Right cardiac atrium (tissue), 5 donors: ENCODE measurements at places on chromosomes 13 and 19. TPM values are rescaled to one million over a fixed set of nuclear protein-coding genes. Genes with fewer than 3 reads are reported as not detected.

VSIG10L gene
- polyA plus RNA-seq: 2.0 TPM

ICAM5 gene
- 0.86 TPM for polyA plus RNA-seq

PPM1N gene
- 0.91 TPM for polyA plus RNA-seq

KIR2DL4 gene
- polyA plus RNA-seq: 0.07 TPM

IL4I1 gene
- 0.29 TPM for polyA plus RNA-seq

TEX26 gene
- polyA plus RNA-seq: 0.27 TPM

ZNF419 gene
- 6.7 TPM for polyA plus RNA-seq

ZFP36 gene
- polyA plus RNA-seq: 203 TPM

NEK3 gene
- 11.8 TPM for polyA plus RNA-seq

ZNF850 gene
- polyA plus RNA-seq: 1.2 TPM

NOVA2 gene
- polyA plus RNA-seq: 3.3 TPM

RASAL3 gene
- 0.66 TPM for polyA plus RNA-seq

DIAPH3 gene
- polyA plus RNA-seq: 0.09 TPM

IRGC gene
- polyA plus RNA-seq: not detected

C2CD4C gene
- polyA plus RNA-seq: 0.79 TPM

BSG gene
- 1,705 TPM for polyA plus RNA-seq

NLRP7 gene
- not detected for polyA plus RNA-seq

PSENEN gene
- 69.7 TPM for polyA plus RNA-seq

TINCR gene
- polyA plus RNA-seq: 0.34 TPM

CDC42EP5 gene
- polyA plus RNA-seq: 10.8 TPM

PPP1R12C gene
- polyA plus RNA-seq: 221 TPM

PRODH2 gene
- not detected for polyA plus RNA-seq

PTPRS gene
- polyA plus RNA-seq: 31.9 TPM

CLEC17A gene
- not detected for polyA plus RNA-seq

LMO7 gene
- polyA plus RNA-seq: 152 TPM

LILRB1 gene
- polyA plus RNA-seq: 1.2 TPM

C19orf18 gene
- polyA plus RNA-seq: 2.9 TPM

ZFR2 gene
- polyA plus RNA-seq: 0.86 TPM

KLK15 gene
- polyA plus RNA-seq: not detected
